Stimulated activated CD4-positive, alpha-beta T cell treated with anti-CD3 and anti-CD28 coated beads, Interleukin-2, amount 100 ng/mL, for 4 hours (primary cell): ENCODE measurements at places on chromosomes 7 and 10.

DNA sequence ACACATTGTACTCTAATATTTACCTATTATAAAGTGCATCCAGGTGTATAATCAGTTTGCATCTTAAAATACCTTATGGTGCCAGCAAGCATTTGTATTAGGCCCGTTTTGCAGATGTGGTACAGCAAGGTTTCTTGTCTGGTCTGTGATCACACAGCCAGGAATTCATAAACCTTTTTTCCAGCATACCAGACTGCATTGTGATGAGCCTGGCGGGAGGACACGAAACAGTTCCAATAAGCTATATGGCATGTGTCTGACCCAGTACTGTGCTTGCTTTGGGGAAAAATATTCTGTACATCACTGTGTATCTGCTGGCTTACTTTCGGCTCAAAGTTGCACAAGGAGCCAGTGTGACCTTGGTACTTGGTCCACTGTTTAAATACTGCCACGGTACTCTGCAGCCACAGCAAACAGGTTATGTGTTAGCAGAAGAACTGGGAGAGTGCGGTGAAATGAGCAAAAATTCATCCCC is 36.3 kb downstream of the CHN2 start:
- DNase-seq: no peak

GRCh38 chr7:98278936-98279335 is 2.5 kb upstream of the BRI3 start:
- no peak for DNase-seq

DNA sequence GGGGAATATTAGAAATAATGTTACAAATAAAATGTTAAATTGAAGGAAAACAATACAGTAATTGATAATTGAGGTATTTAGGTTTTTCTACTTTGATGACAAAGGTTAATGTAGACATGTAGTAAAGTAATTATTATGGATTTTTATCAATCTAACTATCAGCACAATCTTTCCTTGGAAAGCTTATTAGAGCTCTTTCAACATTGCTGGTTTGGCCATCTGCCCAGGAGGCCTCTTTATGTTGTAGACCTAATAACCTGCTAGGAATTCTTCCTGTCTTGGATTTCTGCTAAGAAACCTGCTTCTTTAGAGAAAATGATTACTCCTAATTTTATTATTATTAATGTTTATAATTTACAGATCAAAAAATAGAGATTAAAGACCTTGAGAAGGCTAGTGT is 78.9 kb downstream of the CHRM2 start:
- no peak for DNase-seq

GRCh38 chr10:127802531-127803095 is 65.6 kb downstream of the FOXI2 start:
- no peak for DNase-seq

DNA sequence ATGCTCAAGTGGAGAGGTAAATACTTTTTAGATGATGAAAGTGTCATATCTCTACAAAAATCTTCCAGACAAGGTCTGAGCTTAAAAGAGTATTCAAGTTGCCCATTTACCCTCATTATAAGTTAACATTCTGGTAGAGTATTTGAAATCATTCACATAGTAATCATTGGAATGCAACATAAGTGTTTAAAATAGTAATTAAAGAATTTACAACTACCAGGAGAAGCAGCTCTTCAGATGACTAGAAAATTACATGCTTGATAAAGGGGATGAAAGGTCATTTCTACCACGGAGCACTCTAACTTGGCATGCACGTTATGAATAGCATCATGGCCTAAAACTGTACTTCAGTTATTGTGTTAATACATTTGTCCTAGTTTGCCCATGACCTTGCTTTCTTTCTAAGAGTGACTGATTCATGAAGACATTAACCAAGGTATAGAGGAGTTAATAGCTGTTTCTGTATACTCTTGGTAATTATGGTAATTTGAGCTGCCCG is 120.0 kb downstream of the SEMA3E start:
- no peak for DNase-seq

DNA sequence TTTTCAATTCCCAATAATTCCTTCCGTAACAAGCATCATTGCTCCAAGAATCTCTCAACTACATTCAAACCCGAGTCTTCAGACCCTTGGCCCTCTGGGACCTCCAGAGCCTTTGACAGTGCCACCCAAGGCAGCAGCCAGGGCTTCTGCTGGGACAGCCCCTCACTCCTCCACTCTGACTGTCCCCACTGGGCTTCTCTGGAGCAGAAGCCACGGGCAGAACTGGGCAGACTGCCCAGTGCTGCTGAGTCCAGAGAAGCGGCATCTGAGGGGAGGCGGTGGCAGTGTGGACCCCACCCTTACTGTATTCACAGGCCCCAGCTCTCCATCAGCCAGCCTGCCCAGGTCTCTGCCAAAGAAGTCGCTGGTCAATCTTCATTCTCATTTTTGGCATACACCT is 8.8 kb downstream of the CYREN start:
- no peak for DNase-seq

GRCh38 chr7:101377189-101377736 is 14.6 kb downstream of the COL26A1 start:
- DNase-seq: no peak

- no peak for DNase-seq
Measured at GRCh38 chr7:18896343-18896975, 221.0 kb downstream of the TWIST1 start.

GRCh38 chr7:82616059-82616728 is 172.6 kb upstream of the CACNA2D1 start:
- DNase-seq: no peak

DNA sequence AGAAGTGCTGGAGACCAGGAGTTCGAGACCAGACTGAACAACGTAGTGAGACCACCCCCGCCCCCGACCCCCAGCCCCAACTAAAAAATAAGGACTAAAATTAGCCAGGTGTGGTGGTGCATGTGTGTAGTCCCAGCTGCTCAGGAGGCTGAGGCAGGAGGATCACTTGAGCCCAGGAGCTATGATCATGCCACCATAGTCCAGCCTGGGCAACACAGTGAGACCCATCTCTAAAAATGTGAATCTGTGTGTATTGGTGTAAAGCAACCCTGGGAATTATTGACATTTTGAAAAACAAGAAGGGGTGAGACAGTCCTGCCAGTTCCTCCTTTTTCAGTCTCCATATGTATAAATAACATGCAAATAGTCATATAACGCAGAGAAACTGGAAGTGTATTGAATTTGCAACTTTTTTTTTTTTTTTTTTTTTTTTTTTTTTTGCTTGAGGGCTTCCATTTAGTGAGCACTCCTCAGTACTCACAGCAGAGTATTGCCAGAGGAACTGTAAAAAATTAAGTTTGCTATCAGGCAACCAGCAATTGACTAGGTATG is 3.4 kb upstream of the ITGB1 start:
- DNase-seq: no peak

DNA sequence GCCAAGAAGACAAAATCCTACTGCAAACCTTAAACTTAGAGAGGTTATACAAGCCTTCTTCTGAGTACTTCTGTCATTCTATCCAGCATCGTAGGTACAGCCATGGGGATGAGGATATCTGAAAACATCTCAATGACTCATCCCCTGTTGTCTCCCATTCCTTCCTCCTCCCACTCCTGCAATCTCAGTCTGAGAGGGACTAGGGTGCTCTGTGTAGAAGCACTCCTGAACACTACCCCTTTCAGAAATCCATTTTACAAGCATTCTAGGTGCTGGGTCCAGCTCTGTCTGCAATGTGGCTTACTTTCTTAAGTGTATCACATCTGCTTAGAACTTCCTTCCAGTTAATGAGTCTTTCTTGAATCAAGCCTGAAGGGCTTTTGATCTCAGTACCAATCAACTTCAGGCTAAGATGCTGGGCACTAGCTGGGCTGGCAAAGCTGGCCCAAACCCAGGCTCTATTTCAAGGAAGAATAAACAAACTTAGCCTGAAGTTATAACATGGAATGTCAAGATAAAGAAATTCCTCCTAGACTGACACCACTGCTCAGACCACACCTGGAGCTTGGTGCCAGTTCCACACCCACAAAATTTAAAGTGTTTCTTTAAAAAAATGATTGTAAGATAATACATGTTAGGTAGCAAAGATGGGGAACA is 270.3 kb upstream of the AOAH start:
- no peak for DNase-seq

- DNase-seq: no peak
Measured at GRCh38 chr10:126798649-126799048, 106.6 kb upstream of the DOCK1 start.

DNA sequence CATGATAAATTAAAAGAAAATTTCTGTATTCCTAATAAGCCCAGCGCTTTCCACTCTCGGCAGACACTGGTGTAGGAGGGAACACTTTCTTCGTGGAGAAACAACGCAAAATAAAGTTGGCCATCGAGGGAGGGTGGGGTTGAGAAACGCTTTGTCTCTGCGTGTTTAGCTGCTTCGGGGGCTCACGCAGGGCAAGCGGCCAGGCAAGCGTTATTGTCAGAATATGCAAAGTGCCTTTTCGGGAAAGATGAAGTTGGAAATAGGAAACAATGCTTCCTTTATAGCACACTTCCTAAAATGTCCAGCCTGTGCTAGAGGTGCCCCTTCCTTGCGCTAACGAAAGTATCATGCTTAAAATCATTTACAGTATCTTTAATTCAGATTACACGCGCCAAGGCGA is 1.9 kb upstream of the EBF3 start:
- DNase-seq: no peak

GRCh38 chr7:28626624-28627262 is 214.4 kb downstream of the CREB5 start:
- DNase-seq: peak; percentile 1

DNA sequence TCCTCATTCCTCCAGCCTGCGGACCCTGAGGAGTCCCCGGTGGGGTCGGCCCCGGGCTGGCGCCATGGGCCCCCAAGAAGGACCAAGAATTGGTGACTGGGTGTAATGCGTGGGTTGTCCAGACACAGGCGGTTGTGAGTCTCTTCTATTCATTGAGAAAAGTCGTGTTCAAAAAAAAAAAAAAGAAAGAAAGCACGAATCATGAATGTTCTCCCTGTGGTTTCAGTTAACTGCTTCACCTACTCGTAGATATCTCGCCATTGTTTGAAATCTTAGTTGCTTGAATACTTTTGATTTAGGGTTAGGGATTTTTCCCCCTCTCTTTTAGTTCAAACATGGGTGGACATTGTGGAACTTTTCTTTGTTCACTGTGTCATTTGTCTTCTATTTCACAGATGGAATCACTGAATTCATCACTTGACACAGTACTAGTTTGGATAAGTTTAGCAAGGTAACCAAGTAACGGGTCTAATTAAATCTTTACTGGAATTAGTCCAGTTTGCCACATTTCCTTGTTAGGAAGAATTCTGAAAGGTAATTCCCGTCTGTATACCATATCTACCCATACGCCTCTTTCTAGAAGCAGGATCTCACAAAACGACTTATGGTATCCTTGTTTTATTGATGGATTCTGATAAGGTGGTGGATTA is 775 bp downstream of the STARD3NL start:
- DNase-seq: peak; percentile 21

DNA sequence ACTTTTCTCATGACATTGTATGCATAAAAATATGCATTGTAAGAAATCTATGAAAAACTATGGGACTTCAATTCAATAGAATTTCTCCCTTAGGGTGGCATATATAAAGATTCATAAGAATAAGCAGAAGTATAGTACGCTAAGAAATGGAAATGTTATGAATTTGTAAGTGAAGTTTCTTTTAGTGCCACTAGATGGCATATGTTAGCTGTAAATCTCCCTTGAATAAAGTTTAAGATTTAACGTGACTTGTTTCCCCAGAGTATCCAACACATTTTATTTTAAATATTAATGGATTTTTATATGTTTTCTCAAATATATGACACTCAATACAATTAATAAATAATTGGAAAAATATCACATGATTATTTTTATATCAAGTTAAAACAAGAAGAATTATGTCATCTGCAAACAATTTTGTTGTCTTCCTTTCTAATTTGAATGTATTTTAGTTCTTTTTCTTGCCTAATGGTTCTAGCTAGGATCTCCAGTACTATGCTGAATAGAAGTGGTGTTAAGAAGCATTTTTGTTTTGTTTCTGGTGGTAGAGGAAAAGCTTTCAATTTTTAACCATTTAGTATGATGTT is 287.2 kb downstream of the HGF start:
- DNase-seq: no peak

DNA sequence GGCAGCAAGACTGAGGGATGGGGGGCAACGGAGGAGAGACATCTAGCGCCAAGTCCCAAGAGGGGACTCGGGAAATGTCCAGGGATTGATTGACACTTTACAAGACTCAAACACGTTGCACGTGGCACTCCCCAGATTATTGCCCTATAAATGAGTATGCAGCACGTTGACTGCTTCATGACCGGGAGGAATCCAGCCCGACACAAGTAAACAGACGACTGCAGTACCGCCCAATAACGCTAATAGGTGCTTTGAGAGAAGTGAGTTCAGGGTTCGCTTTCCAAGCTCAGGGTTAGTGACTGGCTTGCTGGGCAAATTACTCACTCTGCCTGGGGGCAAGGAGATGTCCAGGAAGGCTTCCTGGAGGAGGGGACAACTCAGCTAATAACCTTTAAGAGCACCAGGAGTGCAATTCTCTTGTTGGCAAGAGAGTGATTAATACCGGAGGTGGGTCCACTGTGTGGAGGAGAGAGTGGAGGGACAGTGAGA is 73.3 kb upstream of the MYL10 start:
- DNase-seq: no peak

GRCh38 chr7:128155100-128155740 is 85.9 kb upstream of the LEP start:
- no peak for DNase-seq

- no peak for DNase-seq
Measured at GRCh38 chr7:41029072-41029499, 673.8 kb downstream of the INHBA start.

- no peak for DNase-seq
Measured at GRCh38 chr7:66250711-66251110, 45.6 kb downstream of the TPST1 start.

DNA sequence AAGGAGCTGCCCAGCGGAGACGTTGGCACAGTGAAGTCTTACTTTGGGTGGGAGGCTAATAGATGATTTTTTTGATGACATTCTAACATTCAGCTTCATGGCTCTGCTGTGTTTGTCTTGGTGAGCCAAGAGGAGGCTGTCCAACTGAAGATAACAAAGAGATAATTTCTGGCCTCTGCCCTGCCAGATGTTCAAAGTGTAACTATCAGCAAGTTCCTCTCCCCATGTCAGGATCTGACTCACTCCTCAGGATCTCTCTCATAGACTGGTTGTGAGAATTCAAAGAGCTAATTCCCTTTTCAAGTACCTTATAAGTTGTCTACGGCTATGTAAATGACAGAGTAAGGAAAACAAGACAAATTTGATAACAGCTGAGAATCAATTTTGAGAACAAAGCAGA is 1340.9 kb downstream of the XPNPEP1 start:
- no peak for DNase-seq

- DNase-seq: no peak
Measured at GRCh38 chr7:73452999-73453635, 19.5 kb downstream of the FZD9 start.

DNA sequence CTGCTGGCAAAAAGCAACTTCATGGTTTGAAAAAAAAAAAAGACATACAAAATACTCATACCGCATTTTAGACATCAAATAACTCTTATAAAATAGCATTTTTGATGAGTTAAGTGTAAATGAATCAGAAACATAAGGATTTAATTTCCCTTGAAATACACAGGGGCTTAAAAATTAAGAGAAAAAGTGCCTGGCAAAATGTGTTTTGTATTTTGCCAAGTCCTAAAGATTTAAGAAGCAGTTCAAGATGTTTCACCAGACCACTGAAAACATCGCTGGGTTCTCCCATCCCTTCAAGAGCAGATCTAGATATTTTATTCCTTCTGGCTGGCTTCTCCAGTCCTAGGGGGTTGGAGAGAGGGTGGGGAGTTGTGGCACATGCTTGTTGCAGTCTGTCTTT is 396.4 kb downstream of the INHBA start:
- no peak for DNase-seq
